NCI-H2171 (cell line): ENCODE measurements at places on chromosomes 4 and X.

DNA sequence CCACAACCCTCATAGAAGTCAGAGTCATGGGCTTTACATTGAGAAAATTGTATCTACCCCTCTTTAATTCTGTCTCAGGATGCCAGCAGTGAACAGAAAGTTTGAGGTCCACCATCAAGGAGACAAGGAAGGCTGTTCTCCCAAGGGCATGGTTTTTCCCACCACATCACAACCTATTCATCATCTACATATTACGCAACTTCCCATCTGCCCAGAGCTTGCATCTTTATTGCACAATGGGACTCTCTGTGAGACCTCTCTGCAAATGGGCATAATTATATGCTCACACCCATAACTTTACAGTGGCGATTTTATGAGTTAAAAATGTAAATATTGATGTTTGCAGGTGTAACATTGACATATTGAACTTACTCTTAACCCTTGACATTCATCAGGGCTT lies 38.9 kb downstream of the PAGE2 start:
- no peak for DNase-seq

DNA sequence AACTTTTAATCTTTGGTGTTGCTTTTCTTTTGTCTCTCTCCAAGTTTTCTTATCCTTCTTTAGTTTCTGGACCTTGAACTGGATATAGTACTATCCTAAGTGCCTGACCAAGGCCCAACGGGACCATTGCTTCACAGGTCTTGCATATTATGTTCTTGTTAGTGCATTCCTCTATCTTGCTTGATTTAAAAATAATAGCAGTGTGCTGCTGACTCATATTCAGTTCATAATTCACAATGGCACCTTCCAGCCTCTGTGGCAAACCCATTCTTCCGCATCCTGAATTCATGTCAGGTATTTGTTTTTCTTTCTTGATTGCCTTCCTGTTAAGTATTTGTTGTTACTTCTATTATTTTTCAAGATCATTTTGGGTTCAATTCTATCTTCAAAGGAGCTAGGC lies 197.1 kb upstream of the GIMD1 start:
- no peak for DNase-seq

- DNase-seq, result no peak
Measured at GRCh38 chr4:80913381-80913780, 117.1 kb upstream of the BMP3 start.

- DNase-seq, result no peak
Measured at GRCh38 chr4:129603241-129603931, 507.4 kb downstream of the C4orf33 start.

- DNase-seq, result no peak
Measured at GRCh38 chrX:118480172-118480571, 15.4 kb upstream of the DOCK11 start.

DNA sequence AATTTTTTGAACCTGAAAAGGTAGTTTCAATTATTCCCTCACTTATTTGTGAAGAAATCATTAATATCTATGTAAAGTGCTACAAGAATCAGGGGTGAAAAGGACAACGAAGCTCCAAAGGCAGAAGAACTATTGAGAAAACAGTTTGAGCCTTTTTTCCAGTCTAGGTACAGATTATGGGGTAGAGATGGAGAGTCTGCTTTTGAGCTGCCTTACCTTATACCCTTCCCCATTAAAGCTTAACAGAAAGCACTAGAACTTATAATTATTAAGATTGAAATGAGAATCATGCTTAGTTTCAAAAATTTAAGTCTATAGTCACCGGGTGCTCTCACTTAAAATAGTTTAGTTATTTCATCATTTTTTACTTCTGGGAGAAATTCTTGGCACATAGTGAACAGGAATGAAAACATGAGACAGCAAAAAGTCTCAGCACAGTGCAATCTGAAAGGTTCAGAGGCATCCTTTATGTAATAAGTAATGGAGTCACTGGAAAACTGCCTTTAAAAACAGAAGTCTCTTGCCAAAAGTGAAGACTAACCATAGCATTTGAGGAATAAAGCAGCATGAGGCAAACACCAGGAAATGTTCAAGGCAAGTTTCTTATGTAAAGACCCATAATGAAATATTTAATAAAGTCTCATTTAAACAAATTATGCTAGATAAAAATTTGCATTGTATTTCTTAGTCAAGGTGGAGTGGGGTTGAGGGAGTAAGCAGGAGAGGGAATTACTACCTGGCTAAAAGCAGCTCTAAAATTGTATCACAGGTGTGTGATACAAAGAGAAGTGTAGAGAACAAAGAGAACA lies 5.1 kb upstream of the DCLK2 start:
- DNase-seq, result no peak

DNA sequence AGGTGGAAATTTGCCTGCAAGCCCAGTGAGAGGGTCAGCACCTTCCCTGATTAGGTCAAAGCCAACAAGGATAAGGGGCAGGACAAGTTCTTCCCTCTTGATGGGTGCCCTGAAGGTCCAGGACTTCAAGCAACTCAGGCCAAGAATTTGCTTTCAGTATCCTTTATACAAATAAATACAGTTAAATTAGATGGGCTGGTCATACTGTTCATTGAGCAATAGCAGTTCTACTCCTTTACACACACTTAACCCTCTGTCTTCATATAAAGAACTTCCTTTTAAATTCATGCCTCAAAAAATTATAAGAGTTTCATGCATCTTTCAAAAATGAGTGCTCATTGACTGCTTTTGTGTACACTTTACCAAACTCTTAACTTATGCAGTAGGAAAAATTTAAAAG lies 392.0 kb downstream of the SPRY1 start:
- DNase-seq, result no peak

GRCh38 chr4:176919631-176920030 lies 126.9 kb upstream of the VEGFC start:
- DNase-seq, result no peak
